ENCODE measurements at places on chromosomes 12 and 14. TPM values are rescaled to one million over a fixed set of nuclear protein-coding genes. Genes with fewer than 3 reads are reported as not detected.

GRCh38 chr12:131164096-131164872 lies 210.6 kb downstream of the ADGRD1 start:
- no peak overlapping the region for H3K27ac ChIP-seq
- H3K36me3 ChIP-seq: no peaks in the 10 kb centered on the region
- no peak overlapping the region for H3K4me3 ChIP-seq
- H3K4me1 ChIP-seq: no peaks in the 10 kb centered on the region
- peaks cover 22% of the 10 kb centered on the region for H3K27me3 ChIP-seq

DNA sequence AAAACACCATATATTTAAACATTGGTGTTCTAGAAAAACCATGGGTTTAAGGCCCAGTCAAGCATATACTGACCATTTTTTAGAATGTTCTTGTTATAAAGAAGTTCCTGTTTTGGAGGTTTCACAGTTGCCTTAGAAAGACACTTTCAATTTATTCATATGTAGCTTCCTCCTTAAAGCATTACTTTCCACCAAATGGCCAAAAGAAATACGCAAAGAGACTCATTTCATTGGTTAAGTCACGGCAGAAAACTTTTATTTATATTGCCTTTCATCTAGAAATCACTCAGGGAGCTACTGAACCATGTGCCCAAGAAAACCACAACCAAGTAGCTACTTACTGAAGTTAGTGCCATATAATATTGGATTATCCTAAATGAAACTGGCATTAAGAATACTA lies 40.0 kb downstream of the MYBPC1 start:
- no peaks in the 10 kb centered on the region for H3K36me3 ChIP-seq
- H3K4me3 ChIP-seq: no peak overlapping the region
- H3K27me3 ChIP-seq: no peaks in the 10 kb centered on the region
- H3K4me1 ChIP-seq: no peaks in the 10 kb centered on the region
- DNase-seq: no peak

GRCh38 chr14:52703225-52703624 lies 3.8 kb upstream of the PSMC6 start:
- no peak overlapping the region for H3K27ac ChIP-seq
- no peaks in the 10 kb centered on the region for H3K36me3 ChIP-seq
- H3K4me3 ChIP-seq: no peak overlapping the region
- no peaks in the 10 kb centered on the region for H3K27me3 ChIP-seq

PACS2 gene
- 21.3 TPM for polyA plus RNA-seq

GRCh38 chr14:56358275-56358674 lies 221.3 kb upstream of the TMEM260 start:
- H3K4me1 ChIP-seq: no peaks in the 10 kb centered on the region
- H3K4me3 ChIP-seq: no peak overlapping the region
- H3K27ac ChIP-seq: no peak overlapping the region
- no peaks in the 10 kb centered on the region for H3K27me3 ChIP-seq

DNA sequence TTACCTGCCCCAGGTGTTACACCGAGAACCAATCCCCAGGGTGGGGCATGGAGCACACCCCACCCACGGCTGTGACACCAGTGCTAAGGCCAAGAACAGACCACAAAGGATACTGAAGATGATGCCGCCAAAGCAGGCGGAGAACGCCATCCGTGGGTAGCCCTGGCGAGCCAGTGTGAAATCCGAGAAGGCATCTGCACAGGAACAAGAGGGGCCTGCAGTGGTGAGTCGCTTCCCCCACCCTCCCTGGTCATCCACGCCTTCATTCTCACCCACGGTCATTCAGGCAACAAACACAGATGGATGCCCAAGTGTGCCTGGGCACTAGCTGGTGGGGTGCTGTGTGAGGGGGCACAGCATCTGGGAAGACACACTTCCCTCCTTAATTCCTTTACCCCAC lies 28.5 kb downstream of the SLC8B1 start:
- H3K27me3 ChIP-seq: no peaks in the 10 kb centered on the region
- H3K27ac ChIP-seq: no peak overlapping the region
- no peak overlapping the region for H3K4me3 ChIP-seq
- H3K4me1 ChIP-seq: no peaks in the 10 kb centered on the region
- H3K36me3 ChIP-seq: peaks cover 21% of the 10 kb centered on the region

DNA sequence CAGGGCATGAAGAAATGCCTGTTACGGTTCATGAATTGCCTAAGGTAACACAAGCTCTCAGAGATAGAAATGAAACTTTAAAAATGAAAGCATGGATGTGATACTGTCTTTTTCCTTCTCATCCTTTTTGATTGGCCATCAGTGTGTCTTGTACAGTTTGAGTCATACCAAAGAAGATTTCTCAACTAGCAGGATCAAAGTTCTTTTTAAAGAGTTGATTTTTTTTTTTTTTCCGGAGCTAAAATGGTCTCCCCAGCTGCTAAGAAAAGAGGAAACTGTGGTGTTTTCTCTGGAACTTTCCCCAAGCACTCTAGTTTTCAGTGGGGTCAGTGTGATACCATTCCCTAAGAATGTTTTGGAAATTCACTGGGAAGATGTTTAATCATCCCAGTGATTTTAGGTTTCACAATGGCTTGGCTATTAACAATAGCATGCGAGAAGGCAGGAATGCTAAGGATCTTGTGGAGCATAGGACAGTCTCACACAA lies 105.0 kb downstream of the ETNK1 start:
- peak overlapping the region; percentile 24 for H3K27ac ChIP-seq
- no peak overlapping the region for H3K4me3 ChIP-seq
- DNase-seq: no peak

DNA sequence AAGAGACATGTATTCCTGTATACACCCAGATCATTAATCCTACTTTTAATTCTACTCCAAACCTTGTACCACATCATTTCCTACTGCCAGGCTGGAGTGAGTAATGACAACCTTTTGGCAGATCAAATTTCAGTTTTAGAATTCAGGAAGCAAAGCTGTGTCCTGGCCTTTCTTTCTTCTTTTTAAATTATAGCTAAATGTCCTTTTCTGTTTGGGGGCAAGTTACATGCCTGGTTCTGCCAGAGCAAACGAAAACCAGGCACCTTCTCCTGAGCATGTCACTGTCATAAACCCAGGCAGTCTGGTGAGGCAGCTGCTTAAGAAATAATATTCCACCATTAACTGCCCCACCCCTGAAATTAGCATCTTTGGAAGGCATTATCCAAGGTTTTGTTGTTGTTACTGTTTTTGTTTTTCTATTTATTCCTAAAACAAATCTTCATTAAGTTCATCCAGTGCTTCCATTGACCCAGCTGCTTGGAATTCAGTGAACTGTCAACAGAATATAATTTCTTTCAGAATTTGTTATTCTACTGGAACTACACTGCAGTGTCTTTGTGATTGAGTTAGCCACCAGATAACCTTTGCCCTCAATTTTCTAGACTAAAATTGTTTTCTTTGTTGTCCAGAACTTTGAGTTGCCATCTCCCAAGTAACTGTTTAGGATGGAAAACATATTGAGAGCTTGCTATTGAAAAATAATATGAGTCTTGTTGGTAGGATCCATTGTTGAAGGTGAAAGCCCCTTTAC lies 33.2 kb downstream of the SAMD4A start:
- peak overlapping the region; percentile 40 for H3K27ac ChIP-seq
- no peak overlapping the region for H3K4me3 ChIP-seq
- H3K4me1 ChIP-seq: peaks cover 34% of the 10 kb centered on the region
- no peaks in the 10 kb centered on the region for H3K36me3 ChIP-seq
- no peak for DNase-seq
- H3K27me3 ChIP-seq: no peaks in the 10 kb centered on the region

ABCB9 gene
- polyA plus RNA-seq: 1.2 TPM

GRCh38 chr12:2194571-2194970 lies 141.8 kb downstream of the CACNA1C start:
- H3K27me3 ChIP-seq: no peaks in the 10 kb centered on the region
- no peak overlapping the region for H3K4me3 ChIP-seq
- H3K36me3 ChIP-seq: no peaks in the 10 kb centered on the region

SPTB gene
- 0.60 TPM for polyA plus RNA-seq

- H3K4me3 ChIP-seq: no peak overlapping the region
- no peak for DNase-seq
- H3K27ac ChIP-seq: no peak overlapping the region
- no peaks in the 10 kb centered on the region for H3K36me3 ChIP-seq
Observed at GRCh38 chr14:71648725-71649124, 283.5 kb upstream of the RGS6 start.

PLEKHG7 gene
- polyA plus RNA-seq: 0.23 TPM

DNA sequence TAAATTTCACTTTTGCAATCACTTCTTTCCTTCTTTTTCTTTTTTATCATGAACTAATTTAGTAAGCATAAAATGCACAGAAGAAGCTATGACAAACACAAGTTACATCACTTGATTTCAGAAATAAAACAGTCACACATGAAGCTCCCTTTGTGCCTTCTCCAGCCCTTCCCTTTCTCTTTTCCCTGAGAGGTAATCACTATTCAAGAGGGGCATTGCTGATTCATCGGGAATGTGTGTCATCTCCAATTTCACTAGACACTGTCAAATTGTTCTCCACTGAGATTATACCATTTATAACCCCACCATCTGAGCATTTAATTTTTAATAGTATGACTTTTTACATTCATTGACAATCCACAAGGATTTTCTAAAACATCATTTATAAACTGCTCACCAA lies 91.6 kb upstream of the PTPRQ start:
- no peak for DNase-seq
- no peak overlapping the region for H3K4me3 ChIP-seq

- H3K4me1 ChIP-seq: no peaks in the 10 kb centered on the region
- H3K27ac ChIP-seq: no peak overlapping the region
- peaks cover 96% of the 10 kb centered on the region for H3K36me3 ChIP-seq
Observed at GRCh38 chr14:77438596-77438995, 15.3 kb upstream of the NOXRED1 start.

- no peaks in the 10 kb centered on the region for H3K4me1 ChIP-seq
- no peak overlapping the region for H3K27ac ChIP-seq
- H3K36me3 ChIP-seq: no peaks in the 10 kb centered on the region
- no peak for DNase-seq
Observed at GRCh38 chr14:36438883-36439282, 81.1 kb downstream of the NKX2-1 start.

DRAM1 gene
- 15.3 TPM for polyA plus RNA-seq

CLEC4C gene
- not detected for polyA plus RNA-seq

ZNF891 gene
- polyA plus RNA-seq: 0.98 TPM

- no peak for DNase-seq
- H3K4me3 ChIP-seq: no peak overlapping the region
- peaks cover 2% of the 10 kb centered on the region for H3K4me1 ChIP-seq
- H3K27ac ChIP-seq: no peak overlapping the region
Observed at GRCh38 chr12:68100241-68100640, 59.3 kb downstream of the IFNG start.
